Stromal cell of bone marrow (primary cell): ENCODE measurements at places on chromosomes 2 and 18.

- DNase-seq = no peak
Observed at GRCh38 chr2:70047451-70047850, 39.8 kb upstream of the PCBP1 start.

DNA sequence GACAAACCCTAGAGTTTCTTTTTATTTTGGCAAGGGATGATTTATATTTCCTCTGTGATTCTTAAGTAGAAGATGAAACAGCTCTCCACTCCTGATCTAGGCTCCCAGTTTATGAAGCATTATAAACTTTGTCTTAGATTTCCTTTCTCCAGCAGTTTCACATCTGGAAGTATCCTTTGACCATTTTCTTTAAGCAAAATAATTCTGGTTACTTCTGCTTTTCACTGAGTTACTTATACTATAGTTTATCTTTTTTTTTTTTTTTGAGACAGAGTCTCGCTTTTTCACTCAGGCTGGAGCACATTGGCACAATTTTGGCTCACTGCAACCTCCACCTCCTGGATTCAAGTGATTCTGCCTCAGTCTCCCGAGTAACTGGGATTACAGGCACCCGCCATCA, 45.5 kb downstream of the KCMF1 start:
- DNase-seq = no peak

DNA sequence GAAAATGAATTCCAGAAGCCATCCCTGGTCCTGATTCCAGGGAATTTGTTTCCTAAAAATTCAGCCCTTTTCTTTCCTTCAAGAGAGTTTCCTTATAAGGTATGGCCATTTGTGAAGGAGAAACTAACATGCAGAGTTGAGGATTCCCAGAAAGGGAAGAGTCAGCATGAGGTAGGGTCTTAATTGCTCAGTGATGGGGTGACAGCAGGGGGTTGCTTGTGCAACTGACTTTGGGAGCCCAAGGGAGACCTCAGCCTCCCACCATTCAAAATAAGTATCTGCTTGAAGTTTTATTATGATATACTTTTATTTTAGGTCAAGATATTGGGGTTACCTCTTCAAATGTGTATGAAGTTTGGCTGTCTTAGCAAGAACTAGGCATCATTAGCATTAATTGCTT, 74.9 kb upstream of the CELF4 start:
- DNase-seq = no peak

DNA sequence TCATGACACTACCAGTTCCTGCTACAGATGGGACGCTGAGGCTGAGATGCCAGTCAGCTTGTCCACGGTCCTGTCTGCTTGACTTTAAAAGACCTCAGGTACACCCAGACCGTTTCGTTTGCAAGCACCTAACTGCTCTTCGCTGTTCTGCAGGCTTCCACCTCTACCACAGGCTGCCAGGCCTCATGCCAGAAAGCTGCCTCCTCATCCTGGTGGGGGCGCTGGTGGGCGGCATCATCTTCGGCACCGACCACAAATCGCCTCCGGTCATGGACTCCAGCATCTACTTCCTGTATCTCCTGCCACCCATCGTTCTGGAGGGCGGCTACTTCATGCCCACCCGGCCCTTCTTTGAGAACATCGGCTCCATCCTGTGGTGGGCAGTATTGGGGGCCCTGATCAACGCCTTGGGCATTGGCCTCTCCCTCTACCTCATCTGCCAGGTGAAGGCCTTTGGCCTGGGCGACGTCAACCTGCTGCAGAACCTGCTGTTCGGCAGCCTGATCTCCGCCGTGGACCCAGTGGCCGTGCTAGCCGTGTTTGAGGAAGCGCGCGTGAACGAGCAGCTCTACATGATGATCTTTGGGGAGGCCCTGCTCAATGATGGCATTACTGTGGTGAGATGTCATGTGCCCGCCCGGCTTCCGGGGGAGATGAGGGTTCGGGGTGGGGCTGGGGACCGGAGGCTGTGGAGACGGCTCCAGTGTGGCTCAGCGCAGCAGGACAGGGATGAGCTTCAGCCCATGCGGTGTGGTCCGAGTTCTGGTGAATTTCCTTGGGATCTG, 5.9 kb downstream of the SLC9A4 start:
- DNase-seq = no peak

DNA sequence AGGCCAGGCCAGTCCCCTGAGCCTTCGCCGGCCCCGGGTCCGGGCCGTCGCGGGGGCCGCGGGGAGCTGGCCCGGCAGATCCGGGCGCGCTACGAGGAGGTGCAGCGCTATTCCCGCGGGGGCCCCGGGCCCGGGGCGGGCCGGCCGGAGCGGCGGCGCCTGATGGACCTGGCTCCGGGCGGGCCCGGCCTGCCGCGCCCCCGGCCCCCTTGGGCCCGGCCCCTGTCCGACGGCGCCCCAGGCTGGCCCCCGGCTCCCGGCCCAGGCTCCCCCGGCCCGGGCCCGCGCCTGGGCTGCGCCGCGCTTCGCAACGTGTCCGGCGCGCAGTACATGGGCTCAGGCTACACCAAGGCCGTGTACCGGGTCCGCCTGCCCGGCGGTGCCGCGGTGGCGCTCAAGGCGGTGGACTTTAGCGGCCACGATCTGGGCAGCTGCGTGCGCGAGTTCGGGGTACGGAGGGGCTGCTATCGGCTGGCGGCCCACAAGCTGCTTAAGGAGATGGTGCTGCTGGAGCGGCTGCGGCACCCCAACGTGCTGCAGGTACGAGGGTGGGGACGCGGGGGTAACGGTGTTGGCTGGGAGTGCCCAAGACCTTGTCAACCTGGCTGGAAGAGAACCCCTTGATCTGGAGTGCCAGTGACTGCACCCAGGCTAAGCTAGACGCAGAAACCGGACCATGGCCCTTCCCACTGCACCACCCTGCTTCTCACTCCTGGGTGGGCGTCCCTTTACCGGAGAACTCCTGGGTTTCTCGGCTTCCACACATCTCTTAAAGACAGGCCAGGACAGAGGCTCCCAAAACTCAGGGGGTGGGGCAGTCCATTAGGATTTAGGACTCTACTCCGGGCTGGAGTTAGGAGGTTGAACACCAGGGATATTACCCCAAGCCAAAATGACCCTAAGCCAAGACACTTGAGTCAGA, 739 bp downstream of the PKDCC start:
- no peak for DNase-seq

DNA sequence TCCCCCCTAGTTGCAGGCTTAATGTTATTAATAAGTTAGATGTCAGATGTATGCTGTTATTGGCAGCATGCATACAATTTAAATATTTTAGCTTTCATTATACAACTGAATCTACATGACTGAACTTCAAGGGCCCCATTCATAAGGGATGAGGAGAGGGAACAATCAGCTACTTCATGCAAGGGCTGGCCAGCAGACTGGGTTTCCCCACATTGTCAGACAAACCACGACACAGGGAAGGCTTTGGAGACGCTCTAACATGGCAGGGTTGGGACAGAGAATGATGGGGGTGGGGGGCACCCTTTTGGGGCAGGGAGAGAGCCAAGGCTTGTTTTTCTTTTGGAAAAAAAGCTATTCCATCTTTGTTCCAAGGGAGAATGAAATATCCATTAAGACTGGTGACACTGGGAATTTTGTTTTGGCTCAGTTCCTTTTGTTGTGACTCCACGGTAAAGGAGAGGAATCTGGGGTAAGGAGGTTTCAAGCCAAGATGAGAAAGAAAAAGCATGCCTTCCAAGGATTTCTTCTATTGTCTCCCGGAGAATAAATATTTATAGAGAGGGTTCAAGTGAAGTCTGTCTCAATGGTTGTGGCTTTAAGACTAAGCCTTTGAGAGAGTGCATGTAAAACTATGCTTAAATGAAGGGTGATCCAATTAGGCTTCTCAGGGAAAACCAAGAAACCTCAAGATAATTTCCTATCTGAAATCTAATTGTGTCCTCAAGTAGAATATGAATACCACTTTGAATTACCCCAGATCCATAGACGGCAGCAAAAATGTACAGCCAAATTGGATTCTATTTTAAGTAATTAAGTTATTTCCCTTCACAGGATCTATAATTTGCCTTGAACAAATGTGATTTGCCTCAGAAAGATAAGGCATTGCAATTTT, 5.4 kb downstream of the CXCR4 start:
- no peak for DNase-seq

DNA sequence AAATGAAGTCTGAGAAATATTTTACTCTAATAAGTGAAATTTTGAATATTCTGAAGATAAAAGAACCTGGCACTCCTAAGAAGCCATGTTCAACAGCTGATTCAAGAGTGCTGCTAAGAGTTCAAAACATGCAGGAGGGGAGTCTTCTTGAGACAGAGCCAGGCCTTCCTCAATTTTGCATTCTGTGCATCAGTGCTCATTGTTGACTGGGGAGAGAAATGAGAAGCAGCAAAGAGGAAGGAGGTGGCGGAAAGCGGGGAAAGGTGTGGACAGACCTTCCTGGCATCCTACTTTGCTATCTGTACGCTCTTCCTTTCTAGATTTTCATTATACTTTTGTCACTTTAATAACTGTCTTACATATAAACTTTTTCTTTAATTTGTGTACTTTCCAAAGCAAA, 29.7 kb upstream of the TXNDC2 start:
- DNase-seq = no peak

- no peak for DNase-seq
Observed at GRCh38 chr2:184113696-184114403, 484.5 kb upstream of the ZNF804A start.

DNA sequence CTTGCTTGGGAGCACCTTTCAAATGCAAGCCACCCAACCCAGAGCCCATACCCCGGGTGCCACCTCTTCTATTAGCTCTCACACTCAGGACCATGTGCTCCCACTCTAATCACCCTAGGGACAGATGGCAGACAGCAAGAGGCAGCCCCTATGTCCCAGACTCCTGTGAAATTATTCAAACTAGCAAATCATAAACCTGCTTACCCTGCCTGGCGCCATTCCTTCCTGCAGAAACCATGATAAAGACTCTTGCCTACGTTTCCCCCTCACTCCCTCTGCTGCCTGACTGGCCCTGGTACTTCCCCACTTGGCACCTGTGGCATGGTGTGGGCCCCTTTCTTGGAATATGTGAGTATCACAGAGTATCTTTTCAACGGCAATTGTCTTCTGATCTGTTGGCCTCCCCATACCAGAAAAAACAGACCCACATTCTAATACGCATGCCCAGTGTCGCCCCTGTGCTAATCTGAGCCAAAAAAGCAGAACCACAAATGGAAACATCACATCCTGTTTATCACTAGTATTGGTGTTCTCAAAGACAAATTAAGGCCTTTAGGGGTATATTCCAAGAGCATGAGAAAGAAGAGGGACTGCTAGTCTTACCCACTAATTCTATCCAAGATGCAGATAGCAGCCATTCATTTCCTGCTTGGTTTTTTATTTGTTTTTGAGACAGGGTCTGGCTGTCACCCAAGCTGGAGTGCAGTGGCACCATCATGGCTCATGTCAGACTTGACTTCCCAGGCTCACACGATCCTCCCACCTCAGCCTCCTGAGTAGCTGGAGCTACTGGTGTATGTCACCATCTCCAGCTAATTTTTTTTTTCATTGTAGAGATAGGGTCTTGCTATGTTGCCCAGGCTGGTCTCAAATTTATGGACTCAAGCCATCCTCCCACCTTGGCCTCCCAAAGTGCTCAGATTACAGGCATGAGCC, 44.1 kb upstream of the TTC39C start:
- no peak for DNase-seq

DNA sequence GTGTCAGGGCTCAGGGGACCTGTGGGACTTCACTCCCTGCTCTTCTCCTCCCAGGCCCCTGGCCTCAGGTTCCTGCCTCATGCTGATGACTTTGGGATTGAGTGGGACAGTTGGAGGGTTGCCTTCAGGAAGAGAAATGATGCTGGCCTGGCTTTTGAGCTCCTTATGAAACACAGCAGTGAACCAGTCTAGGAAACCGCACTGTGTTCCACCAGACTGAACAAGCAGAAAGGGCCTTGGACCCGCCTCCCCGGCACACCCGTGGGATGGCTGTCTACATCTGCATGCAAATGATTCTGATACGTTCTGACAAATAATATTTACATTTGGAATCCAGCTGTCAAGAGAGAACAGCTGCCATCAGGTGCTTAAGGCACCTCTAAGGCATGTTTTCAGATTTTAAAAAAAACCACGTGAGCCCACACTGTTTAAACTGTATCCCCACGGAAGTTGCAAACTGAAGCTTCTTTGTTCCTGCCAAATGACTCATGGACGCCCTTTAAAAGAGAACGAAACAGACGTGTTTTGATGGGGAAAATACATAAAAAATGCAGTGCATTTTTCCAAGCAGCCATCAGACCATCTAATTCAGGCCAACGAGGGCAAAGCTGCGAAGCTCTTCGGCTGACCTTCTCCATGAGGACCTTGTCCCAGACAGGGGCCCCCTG, 27.6 kb upstream of the ASAP2 start:
- DNase-seq = peak; percentile 78

DNA sequence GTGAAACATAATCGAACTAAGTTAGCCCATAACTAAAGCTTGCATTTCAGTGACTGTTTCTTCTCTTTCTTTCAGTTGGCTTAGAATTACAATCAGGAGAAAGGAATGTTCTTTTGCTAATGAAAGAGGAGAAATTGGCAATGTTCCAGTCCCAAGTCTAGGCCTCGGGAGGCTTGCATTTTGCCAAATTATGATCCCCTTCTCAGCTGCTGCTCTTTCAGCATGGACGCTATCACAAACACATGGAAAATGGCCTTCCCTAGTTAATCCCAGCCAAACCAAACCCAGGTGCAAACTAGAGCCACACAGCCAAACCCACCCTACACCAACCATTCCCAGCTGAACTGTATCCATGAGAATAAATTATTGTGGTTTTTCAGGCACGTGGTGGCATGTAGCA, 605.2 kb upstream of the LRRTM4 start:
- no peak for DNase-seq

DNA sequence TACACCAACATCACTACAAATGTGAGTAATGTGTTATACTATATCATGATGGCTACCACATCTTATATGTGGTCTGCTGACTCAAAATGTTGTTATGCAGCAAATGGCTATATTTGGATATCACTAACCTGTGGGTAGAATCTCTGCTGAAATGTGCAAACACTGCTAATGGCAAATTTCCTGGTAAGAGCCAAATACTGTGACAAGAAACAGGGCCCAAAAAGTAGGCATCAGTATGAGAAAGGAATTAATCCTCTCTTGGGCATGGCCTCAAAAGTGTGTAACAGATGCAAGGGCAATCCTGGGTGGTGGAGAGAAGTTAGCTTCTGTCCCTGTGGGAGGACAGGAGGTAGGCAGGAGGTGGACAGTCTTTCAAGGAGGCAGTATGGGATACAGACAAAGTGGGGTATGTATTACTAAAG, 13.3 kb downstream of the ATF2 start:
- no peak for DNase-seq

GRCh38 chr2:32498306-32498705, 129.5 kb upstream of the TTC27 start:
- no peak for DNase-seq

GRCh38 chr18:2994603-2995432, 18.1 kb downstream of the LPIN2 start:
- DNase-seq = no peak
